ENCODE measurements at places on chromosomes 12 and 14.

DNA sequence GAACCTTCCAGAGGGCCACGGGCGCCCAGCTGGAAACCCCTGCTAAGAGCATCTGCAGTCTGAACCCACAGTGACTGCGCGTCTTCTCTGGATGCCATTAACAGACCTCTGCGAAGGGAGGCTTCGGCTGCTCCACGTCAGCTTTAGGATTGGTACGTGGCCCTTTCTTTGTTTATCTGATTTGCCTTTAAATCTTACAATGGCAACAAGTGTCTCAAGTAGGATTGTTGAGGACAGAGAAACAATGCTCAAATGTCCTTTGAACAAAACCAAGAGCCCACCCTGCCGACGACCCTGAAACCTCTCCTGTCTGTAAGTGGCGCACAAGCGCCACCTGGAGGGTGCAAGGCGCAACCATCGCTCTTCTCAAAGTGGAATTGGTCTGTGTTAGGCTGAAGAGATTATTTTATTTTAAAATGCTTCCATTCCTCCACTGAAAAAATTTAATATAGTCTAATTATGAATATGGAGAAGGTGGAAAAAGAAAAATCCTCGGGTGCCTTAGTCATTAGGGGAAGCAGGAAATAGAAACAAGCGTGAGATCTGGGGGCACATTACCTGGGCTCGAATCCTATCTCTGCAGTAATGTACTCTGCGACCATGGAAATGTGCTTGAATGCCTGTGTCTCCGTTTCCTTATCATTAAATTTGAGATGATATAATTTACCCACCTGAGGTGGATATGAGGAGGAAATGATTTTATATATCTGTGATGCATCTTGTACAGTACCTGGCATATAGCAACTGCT lies 82.6 kb upstream of the PTPRB start:
- DNase-seq, result peak; percentile 8

DNA sequence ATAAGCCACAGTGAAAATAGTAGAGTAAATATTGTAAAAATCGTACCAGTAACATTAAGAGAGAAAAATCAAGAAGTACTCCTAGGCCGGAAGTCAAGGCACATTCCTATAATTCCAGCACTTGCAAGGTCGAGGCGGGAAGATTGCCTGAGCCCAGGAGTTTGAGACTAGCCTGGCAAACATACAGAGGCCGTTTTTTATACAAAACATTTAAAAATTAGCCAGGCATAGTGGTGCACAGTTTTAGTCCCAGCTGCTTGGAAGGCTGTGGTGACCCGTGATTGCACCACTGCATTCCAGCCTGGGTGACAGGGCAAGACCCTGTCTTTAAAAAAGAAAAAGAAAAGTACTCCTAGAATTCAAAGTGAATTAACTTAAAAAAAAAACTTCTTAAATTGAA lies 341.8 kb downstream of the C12orf50 start:
- no peak for DNase-seq

- no peak for DNase-seq
Measured at GRCh38 chr14:34049790-34050189, 98.9 kb upstream of the EGLN3 start.

GRCh38 chr14:30521899-30522736 lies 36.8 kb upstream of the G2E3 start:
- DNase-seq, result no peak

GRCh38 chr14:55450987-55451386 lies 10.6 kb upstream of the TBPL2 start:
- no peak for DNase-seq

GRCh38 chr14:35991356-35991755 lies 165.2 kb downstream of the BRMS1L start:
- no peak for DNase-seq

DNA sequence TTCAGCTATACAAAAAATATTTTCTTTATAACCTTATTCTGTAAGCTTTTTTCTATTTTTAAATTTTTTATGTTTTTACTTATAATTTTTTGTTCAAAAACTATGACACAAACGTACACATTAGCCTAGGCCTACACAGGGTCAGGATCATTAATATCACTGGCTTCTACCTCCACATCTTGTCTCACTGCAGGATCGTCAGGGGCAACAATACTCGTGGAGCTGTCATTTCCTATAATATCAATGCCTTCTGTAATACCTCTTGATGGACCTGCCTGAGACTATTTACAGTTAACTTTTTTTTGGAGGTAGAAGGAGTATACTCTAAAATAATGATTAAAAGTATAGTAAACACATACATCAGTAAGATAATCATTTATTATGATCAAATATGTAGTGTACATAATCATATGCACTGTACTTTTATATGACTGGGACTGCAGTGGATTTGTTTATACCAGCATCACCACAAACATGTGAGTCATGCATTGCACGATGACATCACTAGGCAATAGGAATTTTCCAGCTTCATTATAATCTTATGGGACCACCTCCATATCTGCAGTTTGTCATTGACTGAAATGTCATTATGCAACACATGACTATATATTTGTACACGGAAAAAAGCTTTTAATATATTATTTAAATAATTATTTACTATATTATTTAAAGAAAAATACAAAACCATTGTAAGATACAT lies 18.5 kb upstream of the PMCH start:
- peak; percentile 11 for DNase-seq

DNA sequence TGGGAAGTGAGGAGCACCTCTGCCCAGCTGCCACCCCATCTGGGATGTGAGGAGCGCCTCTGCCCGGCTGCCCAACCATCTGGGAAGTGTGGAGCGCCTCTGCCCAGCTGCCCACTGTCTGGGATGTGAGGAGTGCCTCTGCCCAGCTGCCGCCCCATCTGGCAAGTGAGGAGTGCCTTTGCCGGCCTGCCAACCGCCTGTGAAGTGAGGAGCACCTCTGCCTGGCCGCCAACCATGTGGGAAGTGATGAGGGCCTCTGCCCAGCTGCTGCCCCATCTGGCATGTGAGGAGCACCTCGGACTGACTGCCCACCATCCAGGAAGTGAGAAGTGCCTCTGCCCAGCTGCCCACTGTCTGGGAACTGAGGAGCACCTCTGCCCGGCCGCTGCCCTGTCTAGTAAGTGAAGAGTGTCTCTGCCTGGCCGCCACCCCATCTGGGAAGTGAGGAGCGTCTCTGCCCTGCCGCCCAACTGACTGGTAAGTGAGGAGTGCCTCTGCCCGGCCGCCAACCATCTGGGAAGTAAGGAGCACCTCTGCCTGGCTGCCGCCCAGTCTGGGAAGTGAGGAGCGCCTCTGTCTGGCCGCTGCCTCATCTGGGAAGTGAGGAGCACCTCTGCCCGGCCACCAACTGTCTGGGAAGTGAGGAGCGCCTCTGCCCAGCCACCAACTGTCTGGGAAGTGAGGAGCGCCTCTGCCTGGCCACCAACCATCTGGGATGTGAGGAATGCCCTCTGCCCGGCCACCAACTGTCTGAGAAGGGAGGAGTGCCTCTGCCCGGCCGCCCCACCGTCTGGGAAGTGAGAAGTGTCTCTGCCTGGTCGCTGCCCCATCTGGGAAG lies 22.6 kb downstream of the FAR2 start:
- no peak for DNase-seq

DNA sequence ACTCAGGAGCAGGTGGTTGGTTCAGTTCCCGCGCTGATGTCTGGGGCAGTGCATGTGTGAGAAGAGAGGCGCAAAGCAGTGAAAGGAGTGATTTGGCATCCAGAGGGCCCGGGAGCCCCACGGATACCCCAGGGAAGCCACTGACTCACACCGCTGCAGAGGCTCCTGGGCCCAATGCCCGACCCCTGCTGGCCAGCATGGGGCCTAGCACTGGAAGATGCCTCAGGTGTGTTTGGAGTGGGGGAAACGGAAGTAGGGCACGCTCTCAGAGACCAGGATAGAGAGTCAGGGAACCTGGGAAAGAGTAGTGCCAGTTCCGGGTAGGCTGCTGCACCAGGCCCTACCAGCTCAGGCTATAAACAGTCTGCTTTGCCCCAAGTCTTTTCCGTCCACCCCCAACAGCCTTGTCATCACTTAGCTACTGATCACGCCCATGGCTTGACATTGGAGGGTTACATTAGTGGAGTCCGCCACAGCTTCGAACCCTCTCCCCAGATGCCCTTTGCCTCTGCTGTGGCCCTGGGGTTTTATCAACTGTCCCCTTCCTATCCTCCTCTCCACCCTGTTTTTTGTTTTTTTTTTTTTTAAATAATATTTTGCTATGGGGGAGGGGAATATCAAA lies 9.5 kb upstream of the CSAD start:
- no peak for DNase-seq

DNA sequence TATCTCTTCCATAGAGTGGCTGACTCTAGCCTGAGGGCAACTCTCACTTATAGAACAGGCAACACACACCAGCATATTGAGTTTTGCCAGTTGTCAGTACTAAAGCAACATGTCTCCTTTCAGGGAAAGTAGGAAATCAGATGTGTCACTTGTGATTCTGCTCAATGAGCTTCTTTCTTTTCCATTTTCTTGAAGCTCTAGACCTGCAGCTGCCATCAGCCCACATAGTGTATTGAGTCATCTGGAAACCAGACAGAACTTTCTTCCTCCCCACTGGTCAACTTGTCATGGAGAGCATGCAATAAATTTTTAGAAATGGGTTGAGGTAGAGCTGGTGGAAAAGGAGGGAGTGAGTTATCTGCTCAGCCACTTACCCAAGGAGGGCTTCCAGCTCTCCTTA lies 209.0 kb upstream of the PLEKHG7 start:
- no peak for DNase-seq

DNA sequence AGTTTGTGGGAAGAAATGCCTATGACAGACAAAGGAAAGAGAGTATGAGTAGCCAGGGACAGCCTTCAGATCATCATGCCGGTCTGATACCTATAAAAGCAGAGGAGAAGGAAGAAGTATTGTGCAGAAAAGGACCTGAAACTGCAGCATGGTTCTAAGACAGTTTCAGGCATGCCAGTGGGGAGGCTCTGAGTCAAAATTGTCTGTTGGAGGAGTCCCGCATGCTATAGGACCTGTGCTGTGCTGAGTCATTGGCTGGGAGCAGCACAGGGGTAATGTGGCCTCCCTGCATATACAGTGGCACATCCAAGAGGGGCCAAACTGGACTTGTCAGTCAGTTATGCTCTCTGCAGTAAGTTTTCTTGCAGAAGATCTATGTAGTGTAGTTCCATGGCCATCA lies 40.7 kb downstream of the NEUROD4 start:
- no peak for DNase-seq

GRCh38 chr12:56115329-56115728 lies 1.1 kb upstream of the RPL41 start:
- no peak for DNase-seq

DNA sequence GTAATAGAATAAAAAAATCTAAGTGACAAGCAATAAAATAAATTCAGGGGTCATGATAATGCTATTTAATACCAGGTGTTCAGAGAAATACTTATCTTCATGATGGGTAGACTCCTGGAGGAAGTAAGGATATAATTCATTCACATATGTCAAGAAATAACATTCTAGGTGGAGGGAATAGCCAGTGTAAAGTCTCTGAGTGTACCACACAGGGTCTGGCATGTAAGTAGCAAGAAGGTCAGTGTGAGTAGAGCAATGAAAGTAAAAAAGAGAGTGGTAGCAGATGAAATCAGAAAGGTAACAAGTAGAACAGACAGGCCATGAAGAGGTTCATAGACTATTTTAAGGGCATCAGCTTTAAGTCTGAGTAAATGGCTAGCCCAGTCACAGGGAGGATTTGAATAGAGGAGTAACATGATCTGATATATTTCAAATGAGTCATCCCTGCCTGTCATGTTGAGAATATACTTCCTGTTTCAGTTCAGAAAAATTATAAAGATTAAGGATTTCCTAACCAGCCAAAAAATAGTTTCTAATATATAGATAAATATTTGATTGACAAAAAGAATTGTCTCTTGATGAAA lies 519.9 kb downstream of the C12orf50 start:
- no peak for DNase-seq

GRCh38 chr12:8584004-8584403 lies 28.7 kb downstream of the AICDA start:
- no peak for DNase-seq

DNA sequence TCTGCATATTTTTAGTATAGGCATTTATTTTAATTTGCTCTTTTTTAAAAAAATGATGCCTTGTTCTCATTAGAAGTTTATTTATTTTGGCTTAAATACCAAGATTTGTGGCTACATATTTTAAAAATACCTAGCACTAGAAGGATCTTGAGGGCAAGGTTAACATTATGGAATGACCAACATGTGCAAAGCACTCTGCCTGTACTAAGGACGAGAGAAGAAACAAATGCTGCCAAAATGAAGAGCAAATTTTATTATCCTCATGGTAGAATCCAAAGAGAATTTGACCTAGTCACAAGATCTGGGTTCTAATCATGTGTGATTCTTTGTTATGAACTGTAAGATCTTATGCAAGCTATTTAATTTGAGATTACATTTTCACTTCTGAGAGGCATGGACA lies 2.8 kb downstream of the CAND1 start:
- peak; percentile 11 for DNase-seq

GRCh38 chr14:103806805-103807204 lies 40.6 kb downstream of the PPP1R13B start:
- no peak for DNase-seq

DNA sequence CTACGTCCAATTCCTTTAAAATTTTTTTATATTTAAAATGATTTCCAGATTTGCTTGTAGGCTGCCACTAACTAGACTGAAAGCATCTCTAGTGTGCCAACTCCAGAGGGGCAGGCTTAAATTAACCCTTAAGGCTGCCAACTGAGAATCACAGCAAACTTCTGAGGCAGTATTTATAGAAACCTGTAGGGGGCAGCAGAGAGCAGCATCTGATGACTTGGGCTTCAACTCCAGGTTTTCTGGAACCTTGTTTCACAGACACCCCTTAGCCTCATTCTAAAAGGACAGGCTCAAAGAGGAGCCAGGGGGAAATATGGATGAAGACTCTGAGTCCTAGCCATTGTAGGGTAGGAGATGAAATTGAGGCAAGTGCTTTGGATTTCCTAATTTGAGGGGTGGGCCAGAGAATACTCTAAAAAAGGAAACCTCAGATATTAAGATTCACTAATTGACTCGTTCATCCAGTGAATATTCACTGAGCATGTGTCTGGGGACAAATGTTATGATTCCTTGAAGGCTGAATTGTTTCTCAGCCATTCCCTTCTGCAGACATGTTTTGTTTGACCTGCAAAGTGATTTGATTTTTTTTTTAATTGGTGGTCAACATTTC lies 63.3 kb upstream of the HSPB8 start:
- no peak for DNase-seq

- DNase-seq, result no peak
Measured at GRCh38 chr12:18139989-18140596, 50.1 kb upstream of the RERGL start.

DNA sequence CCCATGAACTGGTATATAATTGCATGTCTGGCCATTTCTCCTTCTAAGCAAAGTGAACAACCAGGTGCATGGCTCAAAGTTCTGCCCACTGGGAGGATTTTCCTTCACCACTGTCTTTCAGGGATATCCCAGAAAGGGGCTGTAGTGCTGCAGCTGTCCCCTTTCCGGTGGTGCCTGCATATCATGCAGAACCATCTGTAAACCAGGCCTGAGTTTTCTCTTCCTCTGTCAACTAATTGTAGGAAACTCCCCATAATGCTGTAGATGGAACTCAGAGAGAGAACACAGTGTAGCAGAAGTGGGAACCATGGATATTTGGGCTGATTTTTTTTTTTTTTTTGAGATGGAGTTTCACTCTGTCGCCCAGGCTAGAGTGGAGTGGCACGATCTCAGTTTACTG lies 45.6 kb upstream of the CRY1 start:
- no peak for DNase-seq

All from GM04503 (cell line).